Uterus (tissue), 4 donors: ENCODE measurements at places on chromosomes 2 and 18.
A peak's percentile ranks its signal among the peaks of the same experiment; 100 is the strongest.

DNA sequence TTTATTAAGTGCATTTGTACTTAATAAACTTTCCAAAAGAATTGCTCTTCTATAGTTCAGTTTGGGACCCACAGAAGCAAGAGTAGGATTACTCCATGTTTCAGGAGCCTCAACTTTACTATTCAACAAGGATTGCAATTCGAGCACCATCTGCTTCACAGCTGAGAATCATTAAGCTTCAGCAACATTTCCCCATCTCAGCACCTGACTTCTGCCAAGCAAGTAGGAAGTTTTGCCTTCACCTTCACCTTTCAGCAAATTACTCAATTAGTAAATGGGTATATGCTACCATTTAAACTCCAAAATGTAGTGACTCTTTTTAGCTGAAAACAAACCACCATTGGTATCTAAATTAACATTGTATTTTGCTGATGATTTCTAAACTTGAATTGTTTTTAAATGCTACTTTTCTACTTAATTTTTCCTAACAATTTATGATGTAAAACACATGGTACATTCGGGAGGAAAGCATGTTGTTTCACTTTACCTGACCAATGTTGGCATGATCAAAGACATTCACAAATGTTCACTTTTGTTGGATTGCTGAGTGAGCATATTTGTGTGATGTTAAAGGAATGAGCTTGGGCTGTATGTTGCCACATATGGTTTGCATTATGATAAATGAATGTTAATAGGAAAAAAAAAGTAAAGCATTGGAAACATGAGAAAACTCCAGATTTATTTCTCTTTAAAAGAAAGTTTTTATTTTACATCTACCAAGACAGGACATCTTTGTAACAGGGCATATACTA lies 159.2 kb downstream of the GULP1 start:
- H3K36me3 ChIP-seq, result no peaks in the 10 kb centered on the region
- no peak overlapping the region for H3K27ac ChIP-seq
- H3K27me3 ChIP-seq, result no peaks in the 10 kb centered on the region
- DNase-seq, result no peak

DNA sequence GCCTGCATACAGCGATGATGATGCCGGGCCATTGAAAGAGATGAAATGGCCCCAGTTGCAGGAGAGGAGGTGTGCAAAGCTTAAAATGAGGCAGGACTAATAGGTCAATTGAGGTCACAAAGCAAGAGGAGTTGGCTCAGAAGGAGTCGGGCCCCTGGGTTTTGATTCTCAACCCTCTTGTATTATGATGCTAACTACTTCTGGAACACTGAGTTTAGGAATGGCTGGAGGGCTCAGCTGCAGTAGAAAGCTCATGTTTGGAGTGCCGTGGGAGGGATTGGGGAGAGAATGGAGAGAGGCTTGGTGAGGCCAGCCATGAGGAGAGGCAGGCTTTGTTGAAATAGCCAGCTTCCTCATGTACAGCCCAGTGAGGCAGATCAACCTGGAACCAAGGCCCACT lies 4.8 kb downstream of the TNP1 start:
- no peaks in the 10 kb centered on the region for H3K27me3 ChIP-seq
- no peak overlapping the region for H3K4me3 ChIP-seq
- no peak for DNase-seq
- H3K36me3 ChIP-seq, result no peaks in the 10 kb centered on the region

DNA sequence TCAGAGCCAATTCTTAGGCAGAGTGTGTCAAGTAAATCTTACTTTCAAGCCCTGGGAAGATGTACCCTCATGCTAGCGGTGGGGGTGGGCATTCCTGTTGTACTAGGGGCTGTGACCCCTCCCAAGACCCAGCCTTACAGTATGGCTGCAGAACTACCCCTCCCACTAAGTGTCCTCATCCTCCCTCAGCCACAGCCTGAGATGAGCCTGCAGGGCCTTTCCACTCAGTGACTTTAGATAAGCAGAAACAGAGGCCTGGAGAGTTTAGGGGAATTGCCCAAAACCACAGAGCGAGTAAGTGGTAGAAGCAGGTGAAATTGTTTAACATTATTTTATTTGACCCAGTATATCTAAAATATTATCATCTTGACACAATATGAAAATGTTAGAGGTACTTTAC lies 36.6 kb downstream of the TTC32 start:
- no peak for DNase-seq
- no peak overlapping the region for H3K4me3 ChIP-seq
- no peak overlapping the region for H3K27ac ChIP-seq
- H3K36me3 ChIP-seq, result no peaks in the 10 kb centered on the region
- no peaks in the 10 kb centered on the region for H3K4me1 ChIP-seq

DNA sequence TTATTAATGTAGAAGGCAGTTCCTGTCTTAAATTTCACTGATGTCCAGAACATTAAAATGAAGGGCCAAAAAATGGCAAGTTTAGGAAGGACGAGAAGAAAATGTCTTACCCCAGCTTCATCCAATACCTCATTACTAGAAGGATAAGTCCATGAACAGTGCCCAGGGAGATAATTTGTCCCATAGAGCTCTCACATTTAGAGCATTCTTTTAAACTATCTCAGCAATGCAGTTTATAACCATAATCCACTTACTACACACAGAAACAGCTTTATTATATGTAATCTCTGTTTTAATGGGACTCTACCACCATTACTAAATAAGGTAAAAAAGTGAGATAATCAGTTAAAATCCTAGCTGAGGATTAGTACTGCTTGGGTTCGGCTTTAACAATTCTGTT lies 142.5 kb downstream of the PARD3B start:
- no peaks in the 10 kb centered on the region for H3K4me1 ChIP-seq
- H3K4me3 ChIP-seq, result no peak overlapping the region
- H3K27ac ChIP-seq, result no peak overlapping the region
- no peak for DNase-seq
- no peaks in the 10 kb centered on the region for H3K36me3 ChIP-seq
- no peaks in the 10 kb centered on the region for H3K27me3 ChIP-seq

GRCh38 chr2:226066873-226067272 lies 667.4 kb downstream of the NYAP2 start:
- H3K4me1 ChIP-seq, result no peaks in the 10 kb centered on the region
- no peak overlapping the region for H3K27ac ChIP-seq
- H3K27me3 ChIP-seq, result no peaks in the 10 kb centered on the region
- no peak for DNase-seq
- H3K4me3 ChIP-seq, result no peak overlapping the region
- no peaks in the 10 kb centered on the region for H3K36me3 ChIP-seq

- H3K27ac ChIP-seq, result no peak overlapping the region
- no peak overlapping the region for H3K4me3 ChIP-seq
- no peak for DNase-seq
- no peaks in the 10 kb centered on the region for H3K4me1 ChIP-seq
These were observed 274.8 kb downstream of the ALPK2 start for GRCh38 chr18:58354051-58354450.

DNA sequence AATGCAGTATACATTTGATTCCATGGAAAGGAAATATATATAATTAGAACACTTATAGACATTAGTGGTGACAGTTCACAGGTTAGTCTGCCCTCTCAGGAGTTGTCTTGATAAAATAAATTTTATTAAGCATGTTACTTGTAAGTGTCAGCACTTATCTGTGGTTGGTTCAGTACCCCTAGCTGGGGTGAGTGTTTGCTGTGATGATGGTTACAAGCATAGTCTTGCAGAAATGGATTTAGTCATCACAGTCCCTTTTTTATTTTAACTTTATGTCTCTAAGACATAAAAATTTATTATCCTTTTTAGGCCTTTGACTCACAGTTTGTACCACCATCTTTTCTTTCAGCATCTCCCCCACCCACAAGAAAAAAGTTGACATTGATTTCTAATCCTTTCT lies 52.1 kb downstream of the NCK2 start:
- H3K4me3 ChIP-seq, result no peak overlapping the region
- no peak for DNase-seq
- no peaks in the 10 kb centered on the region for H3K27me3 ChIP-seq
- H3K4me1 ChIP-seq, result peaks cover 30% of the 10 kb centered on the region
- H3K36me3 ChIP-seq, result no peaks in the 10 kb centered on the region

GRCh38 chr18:27223526-27224291 lies 38.6 kb upstream of the CHST9 start:
- no peak overlapping the region for H3K27ac ChIP-seq
- no peak for DNase-seq
- no peak overlapping the region for H3K4me3 ChIP-seq

- no peak for DNase-seq
- no peaks in the 10 kb centered on the region for H3K27me3 ChIP-seq
- H3K36me3 ChIP-seq, result no peaks in the 10 kb centered on the region
- no peak overlapping the region for H3K4me3 ChIP-seq
These were observed 318.6 kb downstream of the AKAIN1 start for GRCh38 chr18:4878480-4878879.

- H3K27ac ChIP-seq, result no peak overlapping the region
- H3K27me3 ChIP-seq, result no peaks in the 10 kb centered on the region
- DNase-seq, result no peak
- H3K4me1 ChIP-seq, result no peaks in the 10 kb centered on the region
These were observed 30.4 kb downstream of the CYTIP start for GRCh38 chr2:157413326-157414035.

DNA sequence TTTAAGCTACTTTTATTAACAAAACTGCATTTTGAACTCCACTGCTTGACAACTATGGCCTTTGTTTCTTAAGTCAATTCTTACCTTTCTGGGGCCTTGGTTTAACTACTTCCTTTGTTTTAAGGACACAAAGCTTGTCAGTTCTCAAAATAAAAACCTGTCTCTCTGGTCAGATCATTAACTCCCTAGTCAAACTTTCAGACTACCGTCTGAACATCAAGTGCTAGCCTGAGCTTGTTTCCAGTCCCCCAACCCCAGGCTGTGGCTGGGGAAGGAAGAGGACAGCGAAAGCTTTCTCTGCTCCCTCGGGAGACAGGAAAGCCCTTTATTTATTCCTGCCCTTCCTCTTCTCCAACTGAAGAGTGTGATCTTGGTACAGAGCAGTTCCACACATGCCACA lies 1.7 kb downstream of the SH3YL1 start:
- no peak overlapping the region for H3K4me3 ChIP-seq
- no peaks in the 10 kb centered on the region for H3K4me1 ChIP-seq
- no peaks in the 10 kb centered on the region for H3K36me3 ChIP-seq
- DNase-seq, result no peak
- H3K27ac ChIP-seq, result no peak overlapping the region
- no peaks in the 10 kb centered on the region for H3K27me3 ChIP-seq

DNA sequence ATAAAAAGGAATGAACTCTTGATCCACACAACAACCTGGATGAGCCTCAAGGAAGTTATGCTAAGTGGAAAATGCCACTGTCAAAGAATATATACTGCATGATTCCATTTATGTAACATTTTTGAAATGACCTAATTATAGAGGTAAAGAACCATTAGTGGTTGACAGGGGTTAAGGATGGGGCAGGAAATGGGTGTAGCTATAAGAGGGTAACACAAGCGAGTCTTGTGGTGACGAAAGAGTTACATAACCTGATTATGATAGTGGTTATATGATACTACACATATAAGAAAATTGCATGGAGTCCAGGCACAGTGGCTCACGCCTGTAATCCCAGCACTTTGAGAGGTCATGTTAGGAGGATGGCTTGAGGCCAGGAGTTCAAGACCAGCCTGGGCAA lies 346.6 kb upstream of the PKDCC start:
- no peak overlapping the region for H3K4me3 ChIP-seq
- no peak overlapping the region for H3K27ac ChIP-seq
- no peaks in the 10 kb centered on the region for H3K36me3 ChIP-seq
- H3K4me1 ChIP-seq, result peaks cover 5% of the 10 kb centered on the region

GRCh38 chr18:73990258-73990657 lies 157.4 kb downstream of the FBXO15 start:
- DNase-seq, result no peak
- no peak overlapping the region for H3K27ac ChIP-seq
- no peaks in the 10 kb centered on the region for H3K36me3 ChIP-seq

DNA sequence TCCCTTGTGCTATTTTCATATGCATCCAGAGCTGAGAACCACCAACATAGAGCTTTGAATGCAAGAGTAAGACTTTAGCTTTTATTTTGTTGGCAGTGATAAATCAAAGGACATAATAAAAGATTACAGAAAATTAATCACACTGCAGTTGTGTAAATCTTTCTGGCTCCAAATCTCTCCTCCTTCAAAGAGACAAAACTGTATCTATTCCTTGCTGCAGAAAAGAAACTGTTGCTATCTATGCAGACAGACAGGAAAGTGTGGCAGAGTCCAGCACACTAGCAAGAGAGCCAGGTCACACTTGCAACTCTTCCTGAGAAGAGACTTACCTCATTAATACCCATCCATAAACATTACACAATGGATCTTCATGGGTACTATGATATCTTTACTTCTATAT lies 57.5 kb downstream of the DTNB start:
- H3K27ac ChIP-seq, result no peak overlapping the region
- H3K36me3 ChIP-seq, result no peaks in the 10 kb centered on the region
- H3K27me3 ChIP-seq, result no peaks in the 10 kb centered on the region
- DNase-seq, result no peak
- no peak overlapping the region for H3K4me3 ChIP-seq

- no peaks in the 10 kb centered on the region for H3K36me3 ChIP-seq
- DNase-seq, result no peak
- no peak overlapping the region for H3K4me3 ChIP-seq
- no peaks in the 10 kb centered on the region for H3K27me3 ChIP-seq
These were observed 194.8 kb downstream of the TPGS2 start for GRCh38 chr18:36633961-36634412.

DNA sequence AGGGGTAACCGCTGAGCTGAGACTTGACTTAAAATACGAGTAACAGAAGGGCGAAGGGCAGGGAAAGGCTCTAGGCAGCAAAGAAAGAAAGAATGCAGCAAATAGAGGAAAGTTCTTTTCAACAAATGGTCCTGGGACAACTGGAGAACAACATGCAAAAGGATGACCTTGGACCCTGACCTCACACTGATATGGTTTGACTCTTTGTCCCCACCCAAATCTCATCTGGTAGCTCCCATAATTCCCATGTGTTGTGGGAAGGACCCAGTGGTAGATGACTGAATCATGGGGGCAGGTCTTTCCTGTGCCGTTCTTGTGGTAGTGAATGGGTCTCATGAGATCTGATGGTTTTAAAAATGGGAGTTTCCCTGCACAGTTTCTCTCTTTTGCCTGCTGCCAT lies 33.9 kb downstream of the ST3GAL5 start:
- H3K27me3 ChIP-seq, result no peaks in the 10 kb centered on the region
- H3K36me3 ChIP-seq, result no peaks in the 10 kb centered on the region
- no peak overlapping the region for H3K27ac ChIP-seq
- no peaks in the 10 kb centered on the region for H3K4me1 ChIP-seq

DNA sequence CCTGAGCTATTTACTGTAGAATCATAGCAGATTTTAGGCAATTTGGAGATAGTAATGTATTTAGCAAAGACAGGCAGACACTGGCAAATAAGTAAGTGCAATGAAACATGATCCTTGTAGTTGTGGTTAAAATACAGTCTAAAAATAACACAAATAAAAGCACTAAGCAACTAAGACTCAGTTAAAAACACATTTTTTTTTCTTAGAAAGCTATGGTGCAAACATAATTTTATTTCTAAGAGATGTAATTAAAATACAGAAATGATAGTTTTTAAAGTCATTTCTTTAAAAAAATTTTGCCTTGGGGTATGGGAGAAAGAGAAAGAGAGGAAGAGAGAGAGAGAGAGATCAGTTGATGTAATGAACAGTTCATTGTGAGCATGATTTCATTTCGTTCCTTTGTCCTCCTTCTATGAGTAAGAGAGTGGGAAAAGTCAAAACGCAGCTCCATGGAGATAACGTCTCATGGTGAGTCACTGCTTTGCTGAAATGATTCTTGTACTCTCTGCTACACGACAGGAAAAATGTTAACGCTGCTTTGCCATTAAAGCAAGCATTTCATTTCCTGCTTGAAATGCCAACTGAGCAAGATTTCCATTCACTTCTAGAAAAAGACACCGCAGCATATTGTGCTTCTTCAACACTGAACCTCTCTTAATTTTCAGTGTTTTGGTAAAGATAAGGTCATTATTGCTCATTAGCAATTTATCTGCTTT lies 61.3 kb upstream of the PGAP1 start:
- H3K27ac ChIP-seq, result peak overlapping the region; percentile 86
- no peaks in the 10 kb centered on the region for H3K27me3 ChIP-seq
- no peaks in the 10 kb centered on the region for H3K36me3 ChIP-seq
- DNase-seq, result peak; percentile 57
